Kasumi-1 (cell line): ENCODE measurements at places on chromosomes 3 and 15.

DNA sequence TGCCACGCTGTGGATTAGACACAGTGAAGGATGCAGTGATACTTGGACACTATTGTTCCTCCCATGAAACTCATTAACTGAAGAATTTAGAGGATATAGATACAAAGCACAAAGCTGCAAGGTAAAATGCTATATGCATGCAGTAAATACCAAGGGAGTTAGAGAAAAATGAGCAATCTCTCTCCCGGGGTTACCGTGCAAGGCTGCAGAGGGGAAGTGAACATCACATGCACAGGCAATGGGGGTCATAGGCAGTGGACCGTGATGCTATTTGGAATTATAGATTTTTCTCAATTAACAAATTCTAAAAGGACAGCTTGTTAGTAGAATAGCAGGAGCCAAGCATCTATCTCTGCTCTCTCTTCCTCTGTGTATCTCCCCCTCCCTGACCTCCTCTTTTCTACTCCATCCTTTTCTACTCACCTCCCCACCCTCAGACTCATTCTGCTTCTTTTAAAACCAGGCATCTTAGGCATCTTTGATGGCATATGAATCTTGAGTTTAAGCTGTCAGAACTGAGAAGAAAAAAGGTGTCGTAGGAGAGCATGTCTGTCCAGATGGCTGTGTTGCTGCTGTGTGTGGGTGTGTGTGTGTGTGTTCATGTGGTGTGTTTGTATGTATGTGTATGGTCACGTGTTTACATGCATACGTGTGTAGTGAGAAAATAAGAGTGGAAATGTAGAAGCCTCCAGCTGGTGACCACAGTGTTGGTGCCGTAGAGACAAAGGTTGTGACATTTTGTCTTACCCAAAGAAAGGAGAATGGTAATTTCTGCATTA, 339.0 kb downstream of the EPHB1 start:
- no peak for DNase-seq

GRCh38 chr3:63874769-63875168, 11.1 kb downstream of the ATXN7 start:
- DNase-seq, result no peak

DNA sequence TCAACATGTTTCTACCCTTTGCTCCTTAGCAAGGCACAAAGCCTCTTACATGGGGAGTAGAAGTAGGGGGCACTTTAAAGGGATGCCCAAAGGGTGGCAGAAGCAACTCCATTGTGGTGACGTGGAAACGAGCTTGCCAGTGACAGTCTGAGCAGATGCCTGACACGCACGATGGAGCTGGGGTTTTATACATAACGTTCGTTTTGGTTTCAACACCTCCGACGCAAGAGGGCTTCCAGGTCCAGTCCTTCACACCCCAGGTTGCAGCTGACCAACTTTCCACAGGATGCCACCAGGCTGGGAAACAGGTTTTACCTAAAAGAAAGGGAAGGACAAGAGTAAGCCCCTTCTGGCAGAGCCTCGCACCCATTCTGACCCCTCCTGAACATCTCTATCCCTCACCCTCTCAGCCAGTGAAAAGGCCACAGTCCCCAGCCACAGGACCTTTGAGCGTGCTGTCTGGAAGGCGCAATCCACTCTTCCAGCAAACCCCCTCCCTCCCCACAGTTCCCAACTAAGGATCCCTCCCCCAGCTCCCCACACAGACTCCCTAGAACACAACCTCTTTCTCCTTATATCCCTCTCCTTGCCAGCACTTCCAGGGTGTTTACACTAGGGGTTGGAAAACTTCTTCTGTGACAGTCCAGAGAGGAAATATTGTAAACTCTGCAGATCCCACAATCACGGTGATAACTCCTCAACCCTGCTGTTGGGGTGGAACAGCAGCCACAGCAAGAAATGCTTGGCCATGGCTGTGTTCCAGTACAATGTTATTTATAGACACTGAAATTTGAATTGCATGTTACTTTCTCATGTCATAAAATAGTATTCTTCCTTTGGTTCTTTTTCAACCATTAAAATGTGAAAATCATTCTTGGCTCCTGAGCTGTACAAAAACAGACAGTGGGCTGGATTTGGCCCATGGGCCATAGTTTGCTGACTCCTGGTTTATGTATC, 36.2 kb downstream of the FAM174B start:
- no peak for DNase-seq

DNA sequence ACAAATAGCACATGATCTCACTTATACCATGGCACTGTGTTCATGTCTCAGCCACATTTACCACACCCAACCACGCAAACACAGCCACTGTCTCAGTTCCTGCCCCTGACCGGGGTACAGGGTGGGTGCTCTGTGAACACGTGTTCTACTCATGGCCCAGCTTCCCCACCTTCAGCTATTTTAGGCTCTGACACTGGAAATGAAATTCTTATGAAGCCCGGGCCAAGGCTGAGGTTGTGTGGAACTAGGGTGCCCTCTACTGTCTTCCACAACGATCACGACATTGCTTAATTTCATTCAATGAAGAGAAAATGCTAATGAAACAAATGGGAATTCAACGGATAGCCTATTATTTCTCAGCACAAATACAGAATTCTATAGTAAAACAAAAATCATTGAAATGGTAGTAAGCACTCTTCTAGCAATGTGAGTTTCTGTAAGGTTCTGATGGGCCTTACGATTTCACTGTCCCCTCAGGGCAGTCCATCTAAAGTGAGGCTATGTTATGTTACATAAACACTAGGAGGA, 2.1 kb upstream of the GABRA5 start:
- DNase-seq, result peak; percentile 4

- no peak for DNase-seq
Observed at GRCh38 chr15:63323798-63324563, 46.6 kb downstream of the APH1B start.

- DNase-seq, result no peak
Observed at GRCh38 chr3:139301183-139301582, 42.6 kb upstream of the MRPS22 start.

- no peak for DNase-seq
Observed at GRCh38 chr15:40441565-40442531, 1.1 kb downstream of the BAHD1 start.

DNA sequence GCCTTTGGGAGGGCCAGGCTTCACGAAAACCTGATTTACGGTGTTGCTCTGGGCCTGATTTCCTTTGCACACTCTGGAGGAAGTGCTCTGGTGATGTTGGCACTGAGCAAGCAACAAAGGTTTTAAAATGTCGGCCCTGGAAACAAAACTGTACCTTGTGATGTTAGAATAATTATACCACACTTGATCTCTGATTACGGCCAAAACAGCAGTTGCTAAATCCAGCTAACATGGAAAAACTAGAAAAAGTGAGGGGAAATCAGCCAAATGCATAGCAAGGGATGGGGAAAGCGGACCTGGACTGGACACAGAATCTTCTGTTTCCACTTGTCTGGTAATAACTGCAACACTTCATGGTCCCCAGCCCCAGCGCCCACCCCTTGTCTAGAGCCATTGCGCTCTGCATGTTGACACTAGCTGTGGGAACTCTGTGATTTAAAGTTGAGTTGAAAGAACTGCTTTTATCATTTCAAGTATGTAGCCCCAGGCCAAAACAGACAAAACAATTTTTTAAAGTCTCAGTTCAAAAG, 120.1 kb downstream of the VGLL4 start:
- DNase-seq, result no peak

- no peak for DNase-seq
Observed at GRCh38 chr3:134803051-134803505, 8.0 kb downstream of the EPHB1 start.

DNA sequence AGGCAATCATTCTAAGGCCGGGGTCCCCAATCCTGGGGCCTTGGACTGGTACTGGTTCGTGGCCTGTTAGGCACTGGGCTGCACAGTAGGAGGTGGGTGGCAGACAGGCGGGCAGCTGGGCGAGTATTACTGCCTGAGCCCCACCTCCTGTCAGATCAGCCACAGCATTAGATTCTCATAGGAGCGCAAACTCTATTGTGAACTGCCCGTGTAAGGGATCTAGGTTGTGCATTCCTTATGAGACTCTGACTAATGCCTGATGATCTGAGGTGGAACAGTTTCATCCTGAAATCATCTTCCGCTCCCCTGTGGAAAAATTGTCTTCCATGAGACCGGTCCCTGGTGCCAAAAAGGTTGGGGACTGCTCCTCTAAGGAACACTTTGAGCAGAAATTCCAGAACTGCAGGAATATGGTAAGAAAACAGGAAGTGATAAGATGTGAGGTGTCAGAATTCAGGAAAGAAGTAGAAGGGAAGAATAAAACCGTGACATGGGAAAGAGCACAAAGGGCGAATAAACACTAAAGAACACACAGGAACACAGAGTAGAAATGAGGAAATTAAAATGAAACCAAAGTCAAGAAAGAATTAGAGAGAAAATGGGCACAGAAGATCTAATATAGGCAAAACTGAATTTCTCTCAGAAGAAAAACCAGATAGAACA, 57.6 kb downstream of the PDCD6IP start:
- no peak for DNase-seq

DNA sequence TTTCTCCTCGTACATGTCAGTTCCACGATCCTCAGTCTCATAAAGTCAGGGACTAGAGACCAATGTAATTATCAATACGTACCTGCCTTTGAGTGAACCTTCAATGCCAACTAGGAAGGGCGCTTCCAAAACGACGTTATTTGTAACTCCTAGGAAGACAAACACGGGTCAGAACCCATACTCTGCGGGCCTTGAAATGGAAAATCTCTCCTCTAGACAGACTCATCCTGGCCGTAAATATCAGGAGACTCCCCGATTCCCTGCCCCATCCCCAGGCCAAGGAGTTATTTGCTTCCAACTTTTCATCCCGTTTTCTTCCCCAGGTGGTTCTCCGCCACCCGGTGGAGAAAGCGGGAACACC, 578 bp downstream of the OIP5 start:
- no peak for DNase-seq

GRCh38 chr15:69346112-69346511, 47.4 kb downstream of the PAQR5 start:
- no peak for DNase-seq

DNA sequence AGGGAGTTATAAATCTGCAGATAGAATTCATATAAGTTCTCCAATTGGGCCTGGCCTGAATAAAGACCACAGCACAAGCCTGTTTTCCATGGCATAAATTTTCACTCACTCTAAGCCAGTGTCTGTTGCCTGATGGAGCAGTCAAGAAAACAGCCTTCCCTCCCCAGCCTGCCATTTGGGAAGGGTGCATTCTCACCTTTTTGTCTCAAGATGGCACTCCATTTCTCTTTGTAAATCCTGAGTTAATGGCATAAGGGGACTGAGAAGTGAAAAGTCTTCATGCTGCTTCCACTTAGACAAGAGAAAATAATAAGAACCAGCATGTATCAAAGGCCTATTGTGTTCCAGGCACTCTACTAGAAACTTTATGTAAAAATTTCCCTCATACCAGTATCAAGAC, 115.6 kb upstream of the MANF start:
- no peak for DNase-seq

- DNase-seq, result peak; percentile 51
Observed at GRCh38 chr15:77966540-77967234, 110.8 kb downstream of the TBC1D2B start.

GRCh38 chr3:54954521-54954920, 26.7 kb upstream of the LRTM1 start:
- no peak for DNase-seq

- no peak for DNase-seq
Observed at GRCh38 chr3:169390741-169391305, 272.7 kb downstream of the MECOM start.

- DNase-seq, result no peak
Observed at GRCh38 chr3:10259036-10259435, 10.8 kb downstream of the TATDN2 start.

- DNase-seq, result no peak
Observed at GRCh38 chr3:71998995-71999673, 214.2 kb upstream of the PROK2 start.

GRCh38 chr15:58038426-58039078, 27.0 kb downstream of the ALDH1A2 start:
- DNase-seq, result no peak

- DNase-seq, result no peak
Observed at GRCh38 chr15:66692391-66692790, 9.6 kb upstream of the SMAD6 start.

GRCh38 chr3:102614585-102614984, 179.8 kb downstream of the ZPLD1 start:
- DNase-seq, result no peak

GRCh38 chr3:179432021-179432420, 19.2 kb downstream of the GNB4 start:
- peak; percentile 92 for DNase-seq

GRCh38 chr3:186953011-186953487, 22.7 kb downstream of the ST6GAL1 start:
- DNase-seq, result peak; percentile 93
